ENCODE measurements at places on chromosomes 3 and 15. TPM values are rescaled to one million over a fixed set of nuclear protein-coding genes. Genes with fewer than 3 reads are reported as not detected.

DNA sequence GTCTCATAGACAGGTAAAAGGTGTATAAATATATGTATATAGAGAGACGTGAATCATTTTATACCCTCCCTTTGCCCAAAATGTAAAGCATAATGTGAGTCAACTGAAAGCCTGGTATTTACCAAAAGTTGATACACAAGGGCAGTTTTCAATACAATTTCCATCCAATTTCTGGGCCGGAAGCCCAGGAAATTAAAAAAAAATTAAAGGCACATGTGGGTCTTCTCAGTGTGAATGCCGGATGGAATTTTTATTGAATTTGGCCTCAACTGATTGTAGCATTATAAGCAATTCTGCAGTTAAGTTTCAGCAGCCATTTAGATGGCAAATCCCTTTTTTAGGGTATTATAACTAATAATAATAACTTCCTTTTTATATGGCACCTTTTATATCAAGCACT lies 3.3 kb upstream of the CNTN3 start:
- H3K4me1 ChIP-seq, result no peaks in the 10 kb centered on the region
- H3K4me3 ChIP-seq, result no peak overlapping the region
- DNase-seq, result no peak

- no peaks in the 10 kb centered on the region for H3K4me1 ChIP-seq
- no peaks in the 10 kb centered on the region for H3K36me3 ChIP-seq
- DNase-seq, result no peak
- H3K27ac ChIP-seq, result no peak overlapping the region
- no peak overlapping the region for H3K4me3 ChIP-seq
- no peaks in the 10 kb centered on the region for H3K27me3 ChIP-seq
These were observed 919.9 kb downstream of the NAALADL2 start for GRCh38 chr3:175778994-175779393.

DNA sequence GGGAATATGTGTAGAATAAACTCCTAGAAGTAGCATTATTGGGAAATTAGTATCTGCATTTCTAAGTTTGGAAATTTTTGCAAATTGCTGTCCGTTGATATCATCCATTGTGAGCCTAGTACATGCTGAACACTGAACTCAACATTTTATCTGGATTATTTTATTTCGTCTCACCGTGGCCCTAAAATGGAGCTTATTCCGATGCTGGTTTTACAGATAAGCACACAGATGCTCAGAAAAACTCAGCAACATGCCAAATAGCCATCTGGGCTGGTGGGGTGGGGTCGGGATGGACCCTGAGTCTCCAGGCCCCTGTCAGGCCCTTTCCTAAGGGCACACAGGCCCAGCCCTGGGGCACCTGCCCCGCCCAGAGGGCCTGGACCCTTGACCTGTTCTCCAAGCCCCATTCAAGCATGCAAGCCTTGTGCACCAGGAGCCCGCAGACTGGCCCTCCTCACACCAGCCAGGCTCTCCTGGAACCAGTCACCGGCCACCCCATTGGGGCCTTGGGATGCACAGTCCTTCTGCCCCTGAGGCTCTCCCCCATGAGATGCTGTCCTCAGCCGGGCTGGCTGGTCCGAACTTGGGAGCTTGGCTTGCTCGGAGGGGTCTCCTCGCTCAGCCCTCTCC lies 20.7 kb upstream of the KLF13 start:
- H3K4me3 ChIP-seq, result no peak overlapping the region
- no peaks in the 10 kb centered on the region for H3K4me1 ChIP-seq
- no peaks in the 10 kb centered on the region for H3K27me3 ChIP-seq
- no peaks in the 10 kb centered on the region for H3K36me3 ChIP-seq

Gene ARGFX
- not detected for total RNA-seq

- H3K4me3 ChIP-seq, result no peak overlapping the region
- H3K4me1 ChIP-seq, result no peaks in the 10 kb centered on the region
- no peak overlapping the region for H3K27ac ChIP-seq
- H3K27me3 ChIP-seq, result no peaks in the 10 kb centered on the region
- no peak for DNase-seq
These were observed 78.8 kb downstream of the ATP2B2 start for GRCh38 chr3:10426346-10427220.

- no peaks in the 10 kb centered on the region for H3K36me3 ChIP-seq
- no peak overlapping the region for H3K27ac ChIP-seq
- no peaks in the 10 kb centered on the region for H3K4me1 ChIP-seq
These were observed 4.2 kb upstream of the CCR2 start for GRCh38 chr3:46349484-46350261.

DNA sequence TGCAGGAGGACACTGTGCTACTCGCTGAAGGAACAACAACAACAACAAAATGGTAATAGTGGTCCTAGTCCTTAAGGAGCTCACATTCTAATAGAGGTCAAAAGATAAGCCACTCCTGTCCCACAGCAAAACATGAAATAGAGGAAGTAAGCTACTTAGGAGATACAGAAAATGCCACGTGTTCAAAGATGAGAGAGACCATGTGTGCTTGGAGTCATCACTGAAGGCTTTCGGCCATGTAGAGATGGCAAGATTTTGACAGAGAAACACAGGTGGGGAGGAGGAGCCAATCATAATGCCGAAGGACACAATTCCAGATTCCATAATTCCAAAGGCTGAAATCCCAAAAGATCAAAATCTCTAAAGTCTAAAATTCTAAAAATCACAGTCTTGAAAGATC lies 24.8 kb upstream of the RIOX2 start:
- no peak overlapping the region for H3K27ac ChIP-seq
- H3K36me3 ChIP-seq, result no peaks in the 10 kb centered on the region
- no peaks in the 10 kb centered on the region for H3K4me1 ChIP-seq
- H3K27me3 ChIP-seq, result no peaks in the 10 kb centered on the region

Gene ARPIN
- total RNA-seq, result 29.8 TPM

DNA sequence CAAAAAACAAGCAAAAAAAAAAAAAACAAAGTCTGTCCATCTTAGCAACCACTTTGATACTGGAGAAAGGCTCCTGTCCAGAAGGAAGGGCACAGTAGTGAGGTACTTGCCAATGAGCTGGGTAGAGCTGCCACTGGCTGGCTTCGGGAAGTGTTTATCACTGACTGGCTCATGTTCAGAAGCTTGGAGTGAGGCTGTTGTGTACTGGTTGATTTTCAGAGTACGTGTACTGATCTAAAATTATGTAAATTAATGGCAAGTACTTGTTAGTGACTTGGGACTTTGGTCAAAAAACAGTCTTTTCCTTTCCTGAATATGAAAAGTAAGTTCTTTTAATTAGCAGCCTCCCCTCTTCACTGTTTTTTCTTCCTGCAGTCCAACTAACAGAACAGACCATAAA lies 979 bp upstream of the ZNF621 start:
- no peak overlapping the region for H3K4me3 ChIP-seq
- H3K27me3 ChIP-seq, result no peaks in the 10 kb centered on the region
- H3K36me3 ChIP-seq, result peaks cover 4% of the 10 kb centered on the region
- DNase-seq, result no peak
- no peak overlapping the region for H3K27ac ChIP-seq

- H3K27ac ChIP-seq, result no peak overlapping the region
- H3K27me3 ChIP-seq, result no peaks in the 10 kb centered on the region
- H3K4me1 ChIP-seq, result no peaks in the 10 kb centered on the region
These were observed 32.4 kb downstream of the C3orf80 start for GRCh38 chr3:160257606-160258005.

DNA sequence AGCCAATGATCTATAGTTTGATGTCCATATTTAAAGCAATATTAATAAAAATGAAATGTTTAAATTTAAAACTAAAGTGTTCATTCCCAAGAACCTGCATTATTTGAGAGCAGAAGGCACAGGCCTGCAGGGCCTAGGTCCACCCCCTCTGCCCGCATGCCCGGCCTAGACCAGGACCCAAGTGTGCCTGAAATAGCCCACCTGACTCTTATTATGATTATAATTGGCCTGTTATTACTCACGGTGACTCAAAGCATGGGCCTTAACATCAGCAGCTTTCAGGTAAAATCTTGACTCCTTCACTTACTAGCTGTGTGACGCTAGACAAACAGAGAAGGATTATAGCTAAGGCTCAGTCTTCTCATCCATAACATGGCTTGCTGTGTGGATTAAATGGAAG lies 128.8 kb downstream of the PLCL2 start:
- H3K27me3 ChIP-seq, result no peaks in the 10 kb centered on the region
- no peak overlapping the region for H3K27ac ChIP-seq
- no peak for DNase-seq
- no peaks in the 10 kb centered on the region for H3K4me1 ChIP-seq

Gene GOLGA6L25
- total RNA-seq, result not detected

DNA sequence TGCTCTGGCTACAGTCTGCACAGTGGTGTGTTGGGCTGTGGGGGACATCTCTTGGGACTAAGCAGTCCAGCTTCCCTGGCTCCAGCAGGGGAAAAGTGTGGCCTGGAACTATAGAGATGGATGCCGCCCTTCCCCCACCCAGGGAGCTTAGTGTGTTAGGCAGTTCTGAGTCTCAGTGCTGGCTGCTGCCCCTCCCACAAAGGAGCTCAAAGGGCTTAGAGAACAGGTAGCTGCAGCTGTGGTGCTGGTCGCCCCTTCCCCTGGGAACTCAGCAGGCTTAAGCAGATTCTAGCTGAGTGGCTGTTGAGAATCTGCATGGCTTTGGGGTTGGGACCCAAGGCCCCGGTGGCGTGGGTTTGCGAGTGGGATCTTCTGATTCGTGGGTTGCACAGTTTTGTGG lies 190.8 kb downstream of the PDCD6IP start:
- no peak for DNase-seq
- H3K4me1 ChIP-seq, result no peaks in the 10 kb centered on the region
- no peak overlapping the region for H3K27ac ChIP-seq
- no peak overlapping the region for H3K4me3 ChIP-seq

- no peaks in the 10 kb centered on the region for H3K27me3 ChIP-seq
- no peak overlapping the region for H3K27ac ChIP-seq
- peaks cover 8% of the 10 kb centered on the region for H3K4me1 ChIP-seq
- no peak for DNase-seq
- peaks cover 21% of the 10 kb centered on the region for H3K36me3 ChIP-seq
- no peak overlapping the region for H3K4me3 ChIP-seq
These were observed 15.3 kb downstream of the TTC21A start for GRCh38 chr3:39122813-39123212.

DNA sequence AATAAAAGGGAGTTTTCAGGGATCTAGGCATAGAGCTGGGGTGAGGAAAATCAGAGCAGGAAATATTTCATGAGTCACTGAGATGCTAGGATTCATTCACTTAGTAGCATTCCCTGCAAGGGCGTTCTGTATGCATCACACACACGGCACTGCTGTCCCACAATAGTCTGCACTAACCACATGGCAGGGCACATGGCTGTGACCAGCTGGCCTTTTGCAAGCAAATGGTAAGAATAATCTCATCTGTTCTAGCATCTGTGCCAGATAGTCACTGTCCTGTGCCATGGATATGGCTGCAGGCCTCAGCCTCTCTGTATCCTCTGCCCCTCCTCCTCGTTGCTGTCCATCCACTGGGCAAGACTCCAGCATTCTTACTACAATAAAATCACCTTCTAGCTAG lies 37.8 kb downstream of the BOC start:
- H3K27me3 ChIP-seq, result no peaks in the 10 kb centered on the region
- no peaks in the 10 kb centered on the region for H3K4me1 ChIP-seq
- DNase-seq, result no peak
- no peak overlapping the region for H3K4me3 ChIP-seq

DNA sequence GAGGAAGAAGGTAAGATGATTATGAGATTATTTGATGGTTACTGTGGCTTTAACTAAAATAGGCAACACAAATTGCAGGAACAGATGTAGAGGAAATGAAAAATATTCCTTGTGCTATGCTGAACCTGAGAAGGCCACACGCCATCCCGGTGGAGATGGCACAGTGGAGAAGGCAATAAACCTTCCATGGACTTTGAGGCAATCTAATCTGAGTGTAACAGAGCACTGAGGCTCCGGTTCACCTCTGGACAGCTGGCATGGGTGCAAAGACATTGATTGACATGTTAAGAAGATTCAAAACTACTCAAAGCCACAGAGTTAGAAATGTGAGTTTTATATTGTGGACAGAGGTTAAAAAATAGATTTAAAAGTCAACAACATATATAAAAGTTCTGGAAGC lies 535.7 kb downstream of the AGBL1 start:
- H3K4me3 ChIP-seq, result no peak overlapping the region
- no peaks in the 10 kb centered on the region for H3K4me1 ChIP-seq
- no peaks in the 10 kb centered on the region for H3K27me3 ChIP-seq
- H3K36me3 ChIP-seq, result no peaks in the 10 kb centered on the region
- no peak overlapping the region for H3K27ac ChIP-seq
- DNase-seq, result no peak

Gene FEZF2
- not detected for total RNA-seq

Gene DUOX1
- 2.7 TPM for total RNA-seq

DNA sequence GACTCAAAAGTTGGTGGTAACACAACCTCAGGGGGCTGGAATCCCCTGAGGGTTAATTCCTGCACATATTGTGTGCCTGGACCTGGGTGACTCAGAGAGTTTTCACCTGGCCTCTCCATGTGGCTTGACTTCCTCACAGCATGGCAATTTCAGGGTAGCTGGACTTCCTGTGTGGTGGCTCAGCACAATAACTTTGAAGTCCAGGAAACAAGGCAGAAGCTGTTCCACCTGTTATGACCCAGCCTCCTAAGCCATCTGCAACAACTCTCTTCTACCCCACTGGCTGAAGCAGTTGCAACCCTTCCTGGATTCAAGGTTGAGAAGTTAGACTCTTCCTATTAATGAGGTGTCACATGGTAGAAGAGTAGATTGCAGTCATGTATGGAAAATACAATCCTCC lies 58.4 kb downstream of the EDEM1 start:
- H3K36me3 ChIP-seq, result no peaks in the 10 kb centered on the region
- no peak for DNase-seq
- H3K4me1 ChIP-seq, result no peaks in the 10 kb centered on the region
- H3K4me3 ChIP-seq, result no peak overlapping the region
- H3K27ac ChIP-seq, result no peak overlapping the region
- H3K27me3 ChIP-seq, result no peaks in the 10 kb centered on the region

DNA sequence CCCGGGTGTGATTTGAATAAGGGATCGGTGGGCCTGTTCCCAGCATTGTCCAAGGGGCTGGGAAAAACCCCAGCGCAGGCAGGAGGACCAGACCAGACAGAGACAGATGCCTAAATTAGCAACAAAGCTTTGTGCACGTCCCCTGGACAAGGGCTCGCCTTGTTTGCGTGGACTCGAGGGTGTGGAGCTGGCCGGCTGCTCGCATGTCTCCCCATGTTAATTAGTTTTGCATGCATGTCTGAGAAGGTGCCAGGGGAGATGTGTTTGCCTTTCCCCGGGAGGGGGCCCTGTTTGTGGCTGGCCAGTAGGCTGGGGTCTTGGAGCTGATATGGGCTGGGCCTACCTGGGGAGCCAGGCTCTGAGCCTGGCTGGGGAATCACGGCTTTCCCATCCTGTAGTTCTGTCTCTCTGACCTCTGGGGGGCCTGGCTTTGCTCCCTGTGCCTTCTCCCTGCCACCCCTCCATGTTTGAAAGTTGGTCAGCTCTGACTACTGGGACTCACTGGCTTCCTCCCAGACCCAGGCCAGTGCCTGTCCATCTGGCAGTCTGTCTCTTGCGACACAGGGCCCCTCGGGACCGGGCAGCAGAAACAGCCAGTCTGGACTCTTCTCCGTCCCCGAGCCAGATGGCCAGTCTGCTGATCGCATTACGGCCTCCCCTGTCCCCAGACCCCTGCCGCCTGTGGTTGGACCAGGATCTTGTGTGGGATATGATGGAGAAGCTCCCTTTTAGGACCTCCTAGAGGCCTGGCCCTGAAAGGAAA lies 55.4 kb upstream of the POLG start:
- no peaks in the 10 kb centered on the region for H3K36me3 ChIP-seq
- no peak overlapping the region for H3K4me3 ChIP-seq
- H3K27me3 ChIP-seq, result no peaks in the 10 kb centered on the region

Data from ascending aorta (tissue), 2 donors.